ENCODE measurements at places on chromosomes 5 and 9.

DNA sequence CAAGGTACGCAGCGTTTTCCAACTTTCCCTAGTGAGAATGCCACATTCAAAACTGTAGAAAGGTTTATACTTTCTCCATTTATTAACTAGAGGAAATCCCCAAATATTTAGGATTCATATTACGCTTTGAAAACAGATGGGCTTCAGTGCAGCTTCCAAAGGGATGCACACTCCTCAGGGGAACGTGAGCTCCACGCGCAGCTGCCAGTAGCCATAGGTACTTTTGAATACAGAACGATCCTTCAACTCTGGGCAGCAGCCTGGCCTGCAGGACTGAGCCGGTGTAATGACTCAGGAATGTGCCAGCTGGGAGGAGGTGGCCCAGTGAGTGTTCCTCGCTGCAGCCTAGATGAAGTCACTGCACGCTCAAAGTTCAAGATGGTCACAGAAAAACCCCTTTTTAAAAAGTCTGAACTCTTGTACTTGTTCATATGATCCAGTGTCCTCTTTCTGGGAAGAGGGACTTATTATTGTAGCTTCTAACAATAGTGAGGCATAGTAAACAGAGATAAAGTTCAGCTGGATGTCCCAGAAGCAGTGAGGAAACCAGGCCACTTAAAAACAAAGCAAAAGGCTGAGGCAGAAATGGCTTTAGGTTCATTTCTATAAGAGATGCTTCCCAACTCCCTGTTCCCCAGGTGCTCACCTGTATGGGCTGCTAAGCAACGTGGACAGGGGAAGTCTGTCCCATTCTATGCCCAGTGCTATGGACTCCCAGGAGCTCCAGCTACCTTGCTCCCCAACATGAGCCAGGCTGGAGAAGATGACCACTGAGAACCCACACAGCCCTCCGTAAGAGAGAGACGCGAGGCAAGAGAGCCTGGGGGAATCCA lies 130.0 kb downstream of the LHFPL2 start:
- DNase-seq, result peak; percentile 59

GRCh38 chr9:117178596-117179375 lies 236.1 kb downstream of the ASTN2 start:
- DNase-seq, result peak; percentile 86

DNA sequence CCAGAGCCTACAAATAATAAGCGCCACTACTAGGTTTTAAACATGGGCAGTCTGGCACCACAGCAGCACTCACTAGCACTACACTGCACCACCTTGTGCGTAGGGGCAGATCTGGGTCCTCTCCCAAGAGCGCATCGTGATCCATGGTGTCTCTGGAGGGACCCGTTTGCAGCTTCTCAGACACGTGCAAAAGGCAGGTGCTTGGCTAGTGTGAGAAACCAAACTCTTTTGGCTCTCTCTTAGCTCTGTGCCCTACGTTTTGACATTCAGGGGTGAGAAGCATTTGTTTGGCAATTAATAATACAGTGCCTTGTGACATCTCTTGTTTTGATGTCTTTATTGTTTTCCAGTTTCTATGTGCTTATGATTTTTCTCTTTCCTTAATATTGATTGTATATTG lies 75.4 kb upstream of the EGFLAM start:
- DNase-seq, result no peak

GRCh38 chr5:51385216-51385615 lies 2.0 kb downstream of the ISL1 start:
- DNase-seq, result no peak

- peak; percentile 3 for DNase-seq
These were observed 175.1 kb upstream of the DAB2 start for GRCh38 chr5:39599721-39600431.

- no peak for DNase-seq
These were observed 3.5 kb downstream of the FOXB2 start for GRCh38 chr9:77022783-77023440.

DNA sequence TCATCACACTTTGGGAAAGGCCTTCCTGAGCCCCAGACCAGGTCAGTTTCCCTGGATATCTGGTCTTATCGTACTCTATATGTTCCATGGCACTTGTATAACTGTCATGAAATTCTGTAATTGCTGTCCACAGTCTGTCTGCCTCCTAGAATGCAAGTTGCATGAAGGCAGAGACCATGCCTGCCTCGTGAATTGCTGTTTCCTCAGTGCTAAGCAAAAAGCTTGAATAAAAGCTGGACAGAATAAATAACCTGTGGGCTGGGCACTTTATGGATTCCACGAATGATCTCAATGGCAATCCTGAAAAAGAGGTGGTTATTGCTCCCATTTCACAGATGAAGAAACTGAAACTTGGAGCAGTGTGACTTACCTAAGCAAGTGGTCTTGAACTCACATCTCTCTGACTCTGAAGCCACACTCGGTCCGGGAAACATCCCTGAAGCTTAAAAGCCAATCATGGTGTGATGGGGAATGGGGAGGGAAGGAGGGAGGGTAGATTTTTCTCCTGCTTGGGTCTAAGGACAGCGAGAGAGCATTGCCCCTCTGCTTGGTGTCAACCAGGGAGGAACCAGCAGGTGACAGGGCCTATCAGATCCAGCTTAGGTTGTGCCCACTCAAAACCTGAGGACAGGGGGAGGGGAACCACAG lies 13.2 kb upstream of the LHX2 start:
- no peak for DNase-seq

GRCh38 chr9:71179183-71179582 lies 57.8 kb upstream of the TRPM3 start:
- no peak for DNase-seq

DNA sequence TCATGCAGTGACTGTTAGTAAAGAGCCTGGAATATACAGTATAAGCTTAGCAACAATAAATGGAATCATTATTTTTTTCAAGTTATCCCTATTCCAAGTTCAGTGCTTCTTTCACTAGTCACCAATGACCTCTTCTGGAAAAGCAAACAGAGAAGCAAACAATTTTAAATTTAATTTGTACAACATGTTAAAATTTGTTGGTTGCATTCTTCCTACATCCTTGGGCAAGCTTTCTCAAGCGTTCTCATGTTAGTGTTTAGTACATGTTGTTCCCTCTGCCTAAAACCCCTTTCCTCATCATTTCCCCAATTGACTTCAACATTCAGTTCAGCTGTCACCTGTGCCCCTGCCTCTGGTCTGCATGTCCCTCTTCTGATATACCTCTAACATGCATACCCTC lies 123.4 kb downstream of the SEC61B start:
- no peak for DNase-seq

DNA sequence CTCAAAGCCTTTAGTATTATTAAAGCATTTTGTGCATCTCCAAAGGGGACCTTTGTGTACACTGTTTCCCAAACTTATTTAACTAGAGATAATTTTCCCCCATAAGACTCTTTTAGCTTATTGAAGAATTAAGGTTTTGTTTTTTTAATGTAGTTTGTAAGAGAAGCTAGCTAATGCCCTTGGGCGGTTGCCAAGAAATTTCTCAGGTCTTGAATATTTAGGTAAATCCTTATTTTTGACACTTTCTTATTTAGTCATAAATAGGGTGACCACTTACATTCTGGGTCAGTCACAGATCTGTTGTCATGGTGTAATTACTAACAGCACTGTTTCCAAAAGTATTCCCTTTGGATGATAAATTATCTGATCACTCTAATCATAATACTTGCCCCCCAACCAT lies 27.2 kb downstream of the TNFAIP8 start:
- DNase-seq, result no peak

GRCh38 chr9:93255494-93255867 lies 71.5 kb downstream of the WNK2 start:
- no peak for DNase-seq

DNA sequence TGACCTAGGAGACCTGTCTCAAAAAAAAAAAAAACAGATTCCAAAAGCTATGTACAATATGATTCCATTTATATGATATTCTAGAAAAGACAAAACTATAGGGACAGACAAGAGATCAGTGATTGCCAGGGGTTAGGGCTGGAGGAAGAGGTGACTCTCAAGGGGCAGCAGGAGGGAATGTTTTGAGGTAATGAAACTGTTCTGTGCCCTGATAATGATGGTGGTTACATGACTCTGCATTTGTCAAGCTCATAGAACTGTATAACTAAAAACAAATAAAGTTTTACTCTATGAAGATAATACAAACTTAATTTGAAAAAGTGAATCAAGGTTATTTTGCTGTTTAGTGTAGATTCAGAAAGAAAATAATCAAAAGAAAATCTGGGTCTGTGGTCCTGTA lies 125.3 kb upstream of the IQGAP2 start:
- no peak for DNase-seq

DNA sequence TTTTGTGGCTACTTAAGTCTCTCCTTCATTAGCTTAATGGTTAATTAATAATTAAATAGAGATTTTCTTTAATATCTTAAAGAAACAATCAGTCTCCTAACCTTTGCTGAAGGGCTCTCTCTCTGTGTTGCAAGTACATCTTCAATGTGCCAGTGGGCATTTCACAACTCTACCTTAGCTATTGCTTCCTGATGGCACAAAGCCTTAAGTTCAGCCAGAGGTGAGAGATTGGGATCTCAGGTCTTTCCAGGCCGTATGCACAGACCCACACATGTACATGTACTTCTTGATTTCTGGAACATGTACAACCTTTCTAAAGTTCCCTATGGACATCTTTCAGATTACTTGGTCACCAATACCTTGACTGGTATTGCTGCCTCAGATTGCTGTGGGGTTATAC lies 8.9 kb upstream of the ITGA1 start:
- DNase-seq, result no peak

DNA sequence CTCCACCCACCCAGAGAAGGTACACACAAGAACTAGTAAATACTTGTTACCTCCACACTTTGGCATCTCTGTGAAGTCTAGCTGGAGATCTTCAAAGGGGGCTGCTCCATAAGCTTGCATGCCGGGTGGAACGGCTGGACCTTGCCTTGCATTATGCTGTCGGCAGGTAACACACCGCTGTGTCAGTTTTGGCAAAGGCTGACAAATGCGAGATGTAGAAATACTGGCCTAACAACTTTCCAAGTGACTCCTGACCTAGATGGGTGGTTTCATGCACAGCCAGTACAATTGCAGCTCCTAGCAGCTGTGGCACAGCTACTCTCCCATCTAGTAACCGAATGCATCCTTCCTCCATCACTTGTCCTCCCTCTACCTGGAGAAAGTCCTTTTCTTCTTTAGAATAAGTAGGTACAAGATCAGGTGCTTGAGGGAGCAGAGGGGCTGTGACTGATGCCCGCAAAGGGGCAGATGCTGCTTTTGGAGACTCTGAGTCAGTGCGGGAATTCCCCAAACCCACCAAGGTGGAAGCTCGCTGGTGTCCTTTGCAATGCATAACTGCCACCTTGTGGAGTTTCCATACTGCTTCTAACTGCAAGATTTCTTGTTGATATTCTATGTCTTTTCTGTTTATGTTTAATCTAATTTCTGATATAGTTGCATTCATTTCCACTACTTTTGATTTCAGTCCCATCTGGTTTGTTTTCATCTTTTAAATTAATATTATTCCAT lies 78.4 kb downstream of the TMEM161B start:
- DNase-seq, result peak; percentile 3

DNA sequence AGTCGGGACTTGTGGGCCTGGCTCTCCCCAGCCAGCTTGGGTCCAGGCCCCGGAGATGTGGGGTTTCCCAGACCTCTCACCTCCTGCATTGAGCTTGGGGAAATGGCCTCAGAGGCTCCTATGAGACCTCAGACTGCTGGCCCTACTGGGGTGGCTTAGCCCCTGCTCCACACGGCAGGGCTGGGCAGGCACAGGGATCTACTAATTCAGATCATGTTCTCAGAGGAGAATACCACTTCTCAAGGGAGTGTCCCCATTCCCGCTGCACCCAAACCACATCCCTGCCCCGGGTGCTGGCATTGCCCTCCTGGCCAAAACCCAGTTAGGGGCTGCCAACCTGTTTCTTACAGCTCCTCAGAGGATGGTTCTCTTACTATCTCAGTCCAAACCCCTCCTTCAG lies 82.1 kb upstream of the LMX1B start:
- no peak for DNase-seq

- DNase-seq, result no peak
These were observed 50.3 kb downstream of the SNCAIP start for GRCh38 chr5:122362361-122362760.

DNA sequence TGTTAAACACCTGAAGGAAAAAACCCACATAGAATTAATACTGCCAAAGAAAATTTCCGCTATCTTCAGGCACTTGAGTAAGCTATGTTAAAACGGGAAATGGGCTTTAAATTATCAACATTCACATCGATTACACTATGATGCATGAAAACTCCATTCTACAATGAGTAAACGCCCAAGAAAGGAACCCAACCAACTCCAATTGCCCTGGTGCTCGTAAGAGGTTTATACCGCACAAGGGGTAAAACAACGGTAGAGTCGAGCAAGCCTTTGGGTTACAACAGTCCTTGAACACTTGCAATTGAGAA lies 1.0 kb downstream of the AGTPBP1 start:
- no peak for DNase-seq

DNA sequence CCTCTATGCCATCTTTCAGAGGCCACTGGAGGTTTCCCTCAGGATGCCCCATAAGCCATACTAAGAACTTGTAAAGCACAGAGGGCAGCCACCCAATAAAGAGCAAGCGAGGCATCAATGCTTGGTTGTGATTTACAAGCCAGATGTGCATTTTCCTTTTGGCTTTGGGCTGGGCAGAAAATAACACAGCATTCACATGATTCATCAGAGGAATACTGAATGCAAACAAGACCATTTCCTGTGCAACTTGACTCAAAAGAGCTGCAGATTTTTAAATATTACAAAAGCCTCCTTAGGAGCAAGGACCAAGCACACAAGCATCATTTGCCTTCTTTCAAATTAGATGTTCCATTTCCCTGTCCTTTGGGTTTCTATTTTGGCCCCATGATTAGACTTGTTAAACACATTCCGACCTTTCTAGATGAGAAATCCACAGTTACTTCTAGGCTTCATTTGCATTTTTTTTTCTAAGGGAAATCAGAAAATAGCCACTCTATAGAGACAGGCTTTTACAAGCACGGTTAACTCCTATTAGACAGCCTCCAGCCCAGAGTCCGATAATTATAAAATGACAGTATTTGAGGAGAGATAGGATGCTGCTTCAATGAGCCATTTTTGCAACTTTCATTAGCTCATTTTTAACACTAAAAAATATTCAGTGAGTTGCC lies 207.8 kb downstream of the SEMA5A start:
- DNase-seq, result no peak

GRCh38 chr5:115388240-115388639 lies 91.8 kb upstream of the CCDC112 start:
- no peak for DNase-seq

GRCh38 chr5:87015901-87016300 lies 251.8 kb upstream of the RASA1 start:
- no peak for DNase-seq

DNA sequence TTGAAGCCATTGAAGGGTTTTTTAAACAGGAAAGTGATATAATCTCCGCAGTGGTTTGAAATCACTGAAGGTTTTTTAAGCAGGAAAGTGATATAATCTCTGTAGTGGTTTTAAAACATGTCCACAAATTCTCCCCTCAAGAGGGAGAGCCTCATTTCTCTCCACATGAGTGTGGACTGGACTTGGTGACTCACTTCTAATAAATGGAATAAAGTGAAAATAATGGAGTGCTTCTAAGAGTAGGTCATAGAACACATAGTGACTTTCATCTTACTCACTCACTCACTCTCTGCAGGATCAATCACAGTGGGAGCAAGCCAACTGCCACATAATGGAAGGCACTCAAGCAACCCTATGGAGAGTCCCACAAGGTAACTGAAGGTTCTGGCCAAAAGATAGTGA lies 12.0 kb downstream of the CTNNAL1 start:
- no peak for DNase-seq

GRCh38 chr5:153209687-153210086 lies 280.8 kb upstream of the GRIA1 start:
- no peak for DNase-seq

Data from NCI-H2171 treated with DMSO at 0.1 percent for 48 hours (cell line).